ENCODE measurements at places on chromosomes 6 and 20.

DNA sequence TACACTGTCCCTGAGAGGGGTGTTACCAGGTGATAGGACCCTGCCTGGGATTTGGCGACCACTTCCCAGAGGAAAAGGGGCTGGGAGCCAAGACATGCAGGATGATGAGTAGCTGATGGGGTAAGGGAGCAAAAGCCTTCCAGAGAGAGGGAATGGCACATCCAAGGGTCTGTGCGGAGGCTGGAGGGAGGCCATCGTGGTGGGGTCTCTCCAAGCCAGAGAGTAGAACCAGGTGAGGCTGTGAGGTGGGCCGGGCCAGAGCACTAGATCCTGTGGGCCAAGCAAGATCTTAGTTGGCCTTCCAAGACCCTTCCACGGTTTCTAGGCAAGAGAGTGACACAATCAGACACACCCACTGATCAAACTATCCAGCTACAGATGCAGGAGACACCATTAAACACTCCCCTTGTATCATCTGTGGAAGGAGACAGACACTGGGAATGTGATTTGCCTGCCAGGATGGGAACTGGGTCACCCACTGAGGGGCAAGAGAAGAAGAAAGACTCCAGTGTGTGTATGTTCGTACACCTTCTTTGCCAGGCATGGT, 128.9 kb downstream of the BANF2 start:
- DNase-seq, result no peak

GRCh38 chr6:31559958-31560696, 12.0 kb upstream of the LTA start:
- no peak for DNase-seq

DNA sequence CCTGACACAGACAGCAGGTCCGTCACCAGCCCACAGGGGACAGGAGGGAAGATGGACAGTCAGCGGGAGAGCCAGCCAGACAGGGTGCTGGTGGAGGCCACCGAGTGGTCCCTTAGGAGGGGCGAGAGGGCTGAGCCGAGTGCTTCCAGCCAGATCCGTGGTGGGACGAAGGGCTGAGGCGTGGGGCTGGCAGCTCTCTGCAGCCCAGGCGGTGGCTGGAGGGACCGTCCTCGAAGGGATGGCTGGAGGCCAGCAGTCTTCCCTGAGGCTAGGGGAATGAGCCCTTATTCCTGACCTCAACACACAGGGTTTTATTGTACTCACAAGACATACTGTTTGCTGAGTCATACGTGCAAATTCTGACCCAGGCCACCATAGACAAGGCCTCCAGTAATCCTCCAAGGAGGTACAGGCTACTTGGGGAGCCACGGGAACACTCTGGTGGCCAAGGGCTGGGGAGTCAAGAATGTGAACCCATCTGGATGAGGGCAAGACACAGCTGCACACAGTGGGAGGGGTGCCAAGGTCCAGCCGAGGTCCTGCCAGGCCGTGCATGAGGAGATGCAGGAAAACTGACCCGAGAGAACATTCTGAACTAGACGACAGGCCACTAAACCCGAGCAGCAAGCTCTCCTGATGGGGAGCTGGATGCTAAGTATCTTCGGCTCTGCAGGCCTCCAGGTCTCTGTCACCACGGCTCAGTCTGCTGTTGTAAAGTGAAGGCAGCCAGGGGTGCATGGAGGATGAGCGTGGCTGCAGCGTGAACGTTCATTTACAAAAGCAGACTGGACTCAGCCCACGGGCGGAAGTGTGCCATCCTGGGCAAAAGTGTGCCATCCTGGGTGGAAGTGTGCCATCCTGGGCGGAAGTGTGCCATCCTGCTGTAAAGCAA, 242.5 kb downstream of the TTLL2 start:
- DNase-seq, result no peak

DNA sequence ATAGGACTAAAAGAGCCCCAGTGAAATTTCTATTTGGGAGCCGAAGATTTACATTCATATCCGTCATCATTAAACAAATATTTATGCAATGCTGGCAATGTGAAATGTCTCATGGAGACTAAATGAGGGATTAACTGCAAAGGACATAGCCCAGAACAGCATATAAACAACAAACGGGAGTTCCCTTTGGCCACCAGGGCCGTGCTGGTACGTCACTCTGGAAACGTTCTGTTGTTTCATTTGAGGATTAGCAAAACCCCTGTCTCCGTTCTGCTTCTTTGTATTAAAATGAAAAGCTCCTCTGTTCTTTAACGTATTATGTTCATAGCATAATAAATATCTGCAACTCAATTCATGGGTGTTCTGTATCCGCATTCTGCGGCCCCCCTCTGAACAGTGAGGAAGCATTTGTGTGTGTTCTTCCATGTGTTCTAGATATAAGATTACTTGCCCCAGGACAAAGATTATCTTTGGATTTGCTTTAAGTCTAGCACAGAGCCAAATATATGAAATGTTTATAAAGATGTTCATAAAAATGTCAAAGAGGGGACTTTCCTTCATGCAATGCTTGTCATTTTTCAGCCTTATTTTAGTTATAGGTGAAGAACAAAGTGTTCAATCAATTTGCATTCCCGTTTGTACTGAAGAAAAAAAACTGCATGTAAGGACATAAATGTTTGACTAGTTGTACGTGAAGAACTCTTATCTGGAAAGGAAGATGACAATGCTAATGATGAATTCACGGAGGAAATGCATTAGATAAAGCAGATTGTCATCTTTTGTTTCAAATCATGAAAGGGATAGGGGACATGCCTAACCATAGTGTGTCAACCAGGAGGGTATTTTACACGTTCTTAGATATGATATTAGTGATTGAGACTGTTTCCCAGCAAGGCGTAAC, 90.0 kb upstream of the TNFAIP3 start:
- no peak for DNase-seq

- DNase-seq, result no peak
Measured at GRCh38 chr6:64325093-64325492, 689.5 kb downstream of the PHF3 start.

GRCh38 chr20:8344106-8344505, 212.0 kb downstream of the PLCB1 start:
- DNase-seq, result no peak

GRCh38 chr6:85644279-85644762, 1.6 kb upstream of the SYNCRIP start:
- DNase-seq, result no peak

DNA sequence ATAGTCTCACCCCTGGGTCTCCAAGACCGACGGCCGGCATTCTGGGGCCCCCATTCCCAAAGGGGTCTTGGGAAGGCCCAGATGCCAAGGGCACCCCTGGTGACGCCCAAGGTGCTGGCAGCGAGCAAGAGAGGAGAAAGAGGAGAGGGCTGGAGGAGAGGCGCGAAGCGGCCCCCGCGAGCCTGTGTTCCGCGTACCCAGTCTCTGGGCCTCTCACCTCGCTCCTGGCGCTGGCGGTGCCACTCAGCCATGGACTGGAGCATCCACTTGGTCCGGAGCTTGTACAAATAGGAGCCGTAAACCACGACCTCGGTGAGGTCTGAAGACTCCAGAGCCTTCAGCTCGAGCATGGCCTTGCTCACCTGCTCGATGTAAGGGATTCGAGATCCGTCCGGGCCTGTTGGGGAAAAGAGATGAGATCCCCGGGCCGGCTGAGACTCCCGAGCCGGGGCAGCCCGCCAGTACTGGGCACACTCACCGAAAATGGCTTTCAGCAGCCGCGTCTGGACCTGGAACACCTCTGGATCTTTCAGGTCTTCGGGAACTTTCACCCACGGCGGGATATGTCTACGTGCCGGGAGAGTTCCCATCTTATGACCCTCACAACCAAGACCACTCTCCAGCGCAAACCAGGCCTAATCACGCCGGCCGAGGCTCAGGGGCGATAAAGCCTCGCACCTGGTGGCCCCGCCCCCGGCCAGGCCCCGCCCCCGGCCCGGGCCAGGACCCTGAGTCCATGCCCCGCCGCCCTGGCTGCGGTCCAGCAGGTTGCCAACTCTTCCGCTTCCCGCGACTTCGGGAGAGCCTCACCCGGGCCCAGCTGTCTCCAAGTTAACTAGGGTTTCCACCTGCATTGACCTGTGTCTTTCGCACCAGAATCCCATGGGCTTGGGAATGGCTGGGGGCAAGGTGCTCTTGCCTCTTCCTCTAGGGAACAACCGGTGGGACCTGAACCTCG, at the start of gene DPPA5:
TSS of gene DPPA5 (minus strand) at position 641 of the 958 bp plus-strand sequence. CDS start at position 590, 51 bp downstream.
- DNase-seq, result no peak

DNA sequence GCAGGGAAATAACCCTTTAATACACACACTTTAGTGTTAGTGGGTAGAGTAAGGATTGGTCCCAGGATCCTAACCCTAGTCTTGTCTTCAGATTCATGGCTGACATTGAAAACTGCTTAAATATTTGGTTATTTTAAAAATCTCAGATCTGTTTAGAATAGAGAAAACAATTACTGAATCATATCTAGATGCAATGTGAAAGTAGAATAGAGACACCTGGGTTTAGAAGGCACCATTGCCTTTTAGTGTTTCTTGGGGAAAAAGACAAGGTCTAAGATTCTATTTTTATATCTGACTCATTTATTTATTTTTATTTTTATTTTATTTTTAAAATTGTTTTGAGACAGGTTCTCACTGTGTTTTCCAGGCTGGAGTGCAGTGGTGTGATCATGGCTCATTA, 6.0 kb downstream of the DDX43 start:
- no peak for DNase-seq

Data from hematopoietic multipotent progenitor cell treated with erythropoietin and hydrocortisone succinate and interleukin-3 and kit ligand, for 17 days (in vitro differentiated cells).